Activated naive CD4-positive, alpha-beta T cell treated with anti-CD3 and anti-CD28 coated beads, Interleukin-2, amount 50 U/mL, for 72 hours (primary cell): ENCODE measurements at places on chromosomes 12 and 14.

DNA sequence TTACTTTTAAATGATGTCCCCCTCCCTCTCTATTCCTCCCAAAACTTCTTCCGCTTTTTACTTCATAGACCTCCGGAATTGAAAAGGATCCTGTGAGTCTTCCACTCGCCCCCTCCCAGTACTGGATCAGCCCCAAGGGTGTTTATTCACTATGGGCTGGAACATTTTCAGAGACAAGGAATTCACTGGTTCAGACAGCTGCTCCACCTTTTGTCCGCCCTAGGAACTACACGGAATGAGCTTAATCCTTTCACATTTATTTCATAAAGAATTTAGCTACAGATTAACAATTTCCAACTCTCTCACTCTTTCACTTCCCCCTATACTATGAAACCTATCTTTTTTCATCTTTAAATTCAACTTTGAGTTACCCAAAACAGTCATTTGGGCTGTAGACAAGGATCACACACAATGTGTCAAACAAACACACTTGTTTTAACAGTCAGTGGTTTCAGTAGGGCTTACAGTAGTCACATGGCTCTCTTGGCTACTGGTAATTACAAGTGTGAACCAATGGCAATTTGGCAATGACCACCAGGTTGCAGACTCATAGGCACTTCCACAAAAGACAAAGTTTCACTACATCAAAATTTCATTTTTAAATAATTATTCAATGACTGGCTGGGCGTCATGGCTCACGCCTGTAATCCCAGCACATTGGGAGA lies 20.6 kb downstream of the CNIH1 start:
- no peak for DNase-seq

DNA sequence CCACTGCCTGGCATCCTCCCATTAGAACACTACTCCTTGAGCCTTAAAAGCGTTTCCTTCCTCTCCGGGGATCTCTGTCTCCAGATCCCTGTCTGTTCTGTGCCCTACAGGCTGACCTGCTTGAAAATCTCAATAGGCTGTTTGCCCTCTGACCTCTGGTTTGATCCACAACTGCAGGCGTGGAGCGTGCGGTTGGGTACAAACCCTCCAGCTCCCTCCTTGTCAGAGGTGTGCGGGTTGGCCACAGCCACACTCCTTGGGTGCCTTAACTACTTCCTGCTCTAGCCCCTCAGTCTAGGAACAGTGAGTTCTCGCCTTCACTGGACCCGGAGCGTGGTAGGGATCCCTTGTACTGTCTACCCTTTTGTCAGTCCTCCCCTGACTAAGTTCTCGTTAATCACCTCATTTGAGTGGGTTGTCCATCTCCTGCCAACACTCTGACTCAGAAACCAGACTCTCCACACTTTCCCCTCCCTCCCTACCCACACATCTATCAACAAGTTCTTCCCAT lies 33.1 kb downstream of the CMKLR1 start:
- no peak for DNase-seq

GRCh38 chr14:63764103-63764502 lies 36.2 kb upstream of the SGPP1 start:
- DNase-seq = no peak

DNA sequence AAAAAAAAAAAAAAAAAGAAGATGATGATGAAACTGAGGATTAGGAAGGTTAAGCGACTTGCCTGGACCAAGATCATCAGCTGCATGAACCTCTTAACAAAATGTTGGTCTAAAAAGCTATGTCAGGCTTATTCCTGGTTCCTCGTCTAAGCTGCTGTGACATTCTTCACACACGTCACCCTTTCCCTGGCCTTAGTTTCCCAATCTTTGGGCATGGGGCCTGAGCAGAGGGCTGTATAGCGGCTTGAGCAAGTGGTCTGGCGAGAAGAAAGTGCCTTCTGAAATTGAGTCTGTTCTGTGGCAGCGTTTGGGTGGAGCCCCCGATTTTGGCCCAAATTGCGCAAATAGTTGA lies 58.7 kb upstream of the CCND2 start:
- DNase-seq = no peak

GRCh38 chr14:103512701-103513611 lies 9.7 kb downstream of the CKB start:
- DNase-seq = peak; percentile 40
